ENCODE measurements at places on chromosomes 3 and 15.

DNA sequence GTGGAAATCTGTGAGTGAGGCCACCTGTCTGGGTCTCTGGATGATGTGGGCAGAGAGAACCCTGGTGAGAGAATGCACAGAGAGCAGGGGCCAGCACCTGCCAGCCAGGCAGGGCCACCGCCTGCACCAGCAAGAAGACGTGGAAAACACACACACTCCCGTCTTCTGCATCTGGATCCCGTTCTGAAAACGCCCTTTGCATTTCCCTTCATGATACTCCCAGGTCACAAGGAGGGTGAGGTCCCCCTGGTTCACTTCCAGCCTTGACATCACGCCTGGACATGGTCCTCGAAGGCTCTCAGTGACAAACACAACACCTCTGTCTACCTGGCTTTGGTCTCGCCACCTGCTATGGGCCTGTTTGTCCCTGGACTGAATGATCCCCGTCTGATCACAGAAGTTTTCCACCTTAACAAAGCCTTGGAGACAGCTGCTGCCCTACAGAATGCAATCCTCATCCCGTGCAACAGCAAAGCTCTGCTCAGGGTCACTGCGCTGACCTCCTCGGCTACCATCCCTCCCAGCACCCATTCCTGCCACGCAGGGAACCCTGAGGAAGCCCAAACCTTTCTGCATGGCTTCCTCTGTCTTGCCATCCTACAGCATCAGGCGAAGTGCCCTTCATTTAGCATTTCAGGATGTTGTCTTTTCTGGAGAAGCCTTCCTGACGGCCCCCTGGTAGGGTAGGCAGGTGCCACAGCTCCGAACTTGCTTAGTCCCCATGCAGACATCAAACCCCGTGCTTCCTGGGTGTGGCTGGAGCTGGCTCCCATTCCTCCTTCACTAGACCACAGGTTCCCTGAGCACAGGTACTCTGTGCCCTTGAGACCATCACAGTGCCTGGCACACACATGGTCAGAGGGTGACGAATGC lies 122.5 kb downstream of the ATP10A start:
- no peak for DNase-seq

DNA sequence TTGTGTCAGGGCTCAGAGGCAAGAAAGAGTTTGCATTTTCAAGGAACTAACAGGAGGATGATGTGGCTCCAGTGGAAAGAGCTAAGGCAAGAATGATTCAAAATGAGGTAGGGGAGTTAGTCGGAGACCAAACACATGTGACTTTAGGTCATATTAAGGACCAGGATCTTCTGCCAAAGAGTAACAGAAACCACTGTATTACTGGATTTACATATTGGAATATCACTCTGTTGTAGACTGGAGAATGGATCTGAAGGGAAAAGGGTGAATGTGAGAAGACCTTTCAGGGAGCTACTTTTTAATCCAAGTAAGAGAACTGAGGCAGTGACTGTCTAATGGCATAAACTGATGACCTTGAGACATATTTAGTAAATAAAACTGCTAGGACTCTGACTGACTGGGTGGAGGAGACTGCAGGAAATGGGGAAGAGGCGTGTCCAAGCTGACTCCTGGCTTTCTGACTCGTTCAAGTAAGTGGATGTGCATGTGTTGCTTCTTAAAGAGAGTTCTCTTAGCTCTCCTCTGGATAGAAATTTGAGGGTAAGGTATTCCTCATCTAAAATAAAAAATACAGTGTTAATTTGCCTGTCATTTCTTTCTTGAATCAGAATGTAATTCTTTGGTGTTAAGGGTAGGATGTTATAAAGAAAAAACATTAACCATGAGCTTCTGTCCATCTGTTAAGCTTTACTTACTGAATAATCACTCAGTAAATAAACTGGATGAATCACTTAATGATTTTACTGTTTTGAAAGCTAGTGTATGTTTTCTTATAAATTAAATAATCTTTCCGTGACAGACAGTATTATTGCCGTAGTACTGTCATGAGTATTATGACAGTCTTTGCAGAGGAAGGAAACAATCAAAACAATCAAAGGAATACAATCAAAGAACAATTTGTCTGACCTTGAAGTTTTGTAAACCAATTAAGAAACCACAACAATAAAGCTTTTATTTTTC lies 58.3 kb upstream of the CFAP20DC start:
- no peak for DNase-seq

DNA sequence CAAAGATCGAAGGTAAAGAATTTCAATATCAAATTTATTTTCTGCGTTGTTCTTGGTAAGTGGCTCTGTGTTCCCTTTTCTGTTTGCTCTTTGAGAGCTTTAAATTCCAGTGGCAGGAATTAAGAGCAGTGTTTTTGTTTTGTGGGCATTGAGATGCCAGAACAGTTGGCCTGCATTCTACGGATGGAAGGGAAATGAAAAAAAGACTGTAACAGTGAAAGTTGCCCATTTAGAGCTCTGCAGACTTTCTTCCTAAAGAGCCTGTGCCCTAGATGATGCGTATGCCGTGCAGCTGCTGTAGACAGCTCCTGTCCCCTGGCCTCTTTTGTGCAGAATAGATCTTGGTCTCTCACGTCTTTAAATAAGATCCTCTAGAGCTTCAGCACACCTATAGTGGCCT lies 58.8 kb downstream of the KAT2B start:
- DNase-seq, result no peak

- no peak for DNase-seq
These were observed 48.8 kb downstream of the WWTR1 start for GRCh38 chr3:149608987-149609386.

DNA sequence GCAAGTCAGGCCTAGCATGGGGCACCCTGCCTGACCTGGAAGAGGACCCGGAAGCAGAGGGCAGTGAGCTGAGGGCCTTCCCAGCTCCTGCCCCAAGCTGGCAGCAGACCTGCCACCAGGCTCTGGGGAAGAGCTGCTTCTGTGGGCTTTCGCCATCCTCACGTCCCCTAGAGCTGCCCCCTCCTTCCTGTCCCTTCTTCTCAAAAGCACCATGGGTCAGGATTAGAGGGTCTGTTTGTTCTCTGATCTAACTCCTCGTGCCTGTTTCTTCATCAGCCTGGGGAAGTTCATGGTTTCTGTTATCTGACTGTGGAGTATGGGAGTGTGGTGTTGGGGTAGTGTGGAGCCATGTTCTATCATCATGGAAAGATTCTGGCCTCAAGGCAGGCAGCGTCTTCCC lies 58.4 kb upstream of the POLG start:
- no peak for DNase-seq

DNA sequence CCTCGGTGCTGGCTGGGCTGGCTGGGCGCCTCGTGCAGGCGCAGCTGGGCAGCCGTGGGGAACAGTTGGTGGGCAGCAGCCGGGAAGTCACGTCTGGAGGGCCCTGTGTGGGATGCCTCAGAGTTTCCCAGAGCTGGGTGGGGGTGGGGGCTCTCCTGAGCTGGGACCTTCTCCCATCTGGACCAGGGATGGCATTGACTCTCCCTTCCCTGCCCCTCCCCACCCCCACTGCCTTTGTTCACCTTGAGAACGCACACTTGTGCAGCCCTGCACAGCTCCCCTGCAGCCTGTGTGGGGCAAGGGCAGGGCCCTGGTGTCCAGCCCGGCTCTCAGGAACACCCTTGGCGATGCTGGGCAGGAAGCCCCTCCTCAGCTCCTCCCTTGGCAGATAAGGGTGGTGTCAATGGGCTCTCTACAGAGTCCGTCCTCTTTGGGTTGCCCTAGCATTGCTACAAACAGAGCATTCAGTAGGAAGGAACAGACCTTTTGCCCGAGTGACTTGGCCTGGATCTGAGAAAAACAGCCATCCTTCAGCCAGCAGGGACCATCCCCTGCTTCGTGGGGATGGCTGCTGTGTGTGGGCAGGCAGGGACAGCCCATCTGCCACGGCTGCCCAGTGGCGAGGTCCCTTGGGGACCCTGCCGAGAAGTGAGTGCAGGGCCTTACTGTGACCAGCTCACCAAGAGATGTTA lies 25.5 kb upstream of the KLF13 start:
- DNase-seq, result no peak

- no peak for DNase-seq
These were observed 57.9 kb downstream of the RGMA start for GRCh38 chr15:93031103-93031464.

GRCh38 chr3:171783086-171783485 lies 27.2 kb downstream of the PLD1 start:
- DNase-seq, result no peak

- no peak for DNase-seq
These were observed 723 bp upstream of the DRD3 start for GRCh38 chr3:114179575-114179974.

GRCh38 chr3:18208856-18209255 lies 216.3 kb downstream of the SATB1 start:
- DNase-seq, result no peak

- DNase-seq, result no peak
These were observed 9.6 kb downstream of the PYDC2 start for GRCh38 chr3:191470545-191470944.

DNA sequence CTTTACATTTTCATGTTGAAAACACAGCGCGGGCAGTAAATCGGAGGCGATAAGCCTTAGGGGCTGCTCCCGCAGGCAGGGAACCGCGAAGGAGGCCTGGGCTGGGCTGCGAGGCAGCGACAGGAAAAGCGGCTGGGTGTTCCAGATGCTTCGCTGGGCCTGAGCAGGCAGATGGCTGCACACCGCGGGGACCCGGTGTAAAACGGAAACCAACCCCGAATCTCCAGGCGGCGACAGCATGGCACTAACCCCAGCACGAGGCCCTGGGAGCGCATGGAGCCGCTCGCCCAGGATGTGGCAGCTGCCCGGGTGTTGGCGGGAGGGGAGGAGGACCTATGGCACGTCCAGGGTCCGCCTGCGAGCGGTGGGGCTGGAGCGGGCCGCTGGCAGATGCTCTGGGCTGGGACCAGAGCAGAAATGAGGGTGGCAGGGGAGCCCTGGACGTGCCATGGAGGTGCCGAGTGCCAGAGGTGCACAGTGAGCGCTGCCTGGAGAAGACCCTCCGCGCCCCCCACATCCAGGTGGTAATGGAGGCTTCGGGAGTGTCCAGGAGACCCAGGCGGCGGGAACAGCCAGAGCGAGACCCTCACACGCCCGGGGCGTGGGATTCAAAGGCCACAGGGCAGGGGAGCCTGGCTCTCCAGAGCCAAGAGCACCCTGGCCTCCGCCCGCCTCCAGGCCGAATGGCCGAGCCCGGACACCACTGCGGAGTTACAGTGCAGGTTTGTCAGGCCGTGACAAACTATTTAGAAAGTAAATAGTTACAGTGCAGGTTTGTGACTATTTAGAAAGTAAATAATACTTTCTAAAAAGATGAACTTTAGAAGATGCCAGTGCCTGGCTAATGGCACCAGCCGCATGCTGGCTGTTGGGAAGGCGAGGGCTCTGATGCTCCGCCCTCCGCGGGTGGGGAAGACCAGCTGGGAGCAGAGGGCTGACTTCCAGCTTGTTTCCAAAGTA lies 293.6 kb downstream of the OCA2 start:
- no peak for DNase-seq

- DNase-seq, result no peak
These were observed 32.7 kb downstream of the SRGAP3 start for GRCh38 chr3:9216736-9217135.

GRCh38 chr15:85414495-85414894 lies 34.1 kb downstream of the AKAP13 start:
- no peak for DNase-seq

DNA sequence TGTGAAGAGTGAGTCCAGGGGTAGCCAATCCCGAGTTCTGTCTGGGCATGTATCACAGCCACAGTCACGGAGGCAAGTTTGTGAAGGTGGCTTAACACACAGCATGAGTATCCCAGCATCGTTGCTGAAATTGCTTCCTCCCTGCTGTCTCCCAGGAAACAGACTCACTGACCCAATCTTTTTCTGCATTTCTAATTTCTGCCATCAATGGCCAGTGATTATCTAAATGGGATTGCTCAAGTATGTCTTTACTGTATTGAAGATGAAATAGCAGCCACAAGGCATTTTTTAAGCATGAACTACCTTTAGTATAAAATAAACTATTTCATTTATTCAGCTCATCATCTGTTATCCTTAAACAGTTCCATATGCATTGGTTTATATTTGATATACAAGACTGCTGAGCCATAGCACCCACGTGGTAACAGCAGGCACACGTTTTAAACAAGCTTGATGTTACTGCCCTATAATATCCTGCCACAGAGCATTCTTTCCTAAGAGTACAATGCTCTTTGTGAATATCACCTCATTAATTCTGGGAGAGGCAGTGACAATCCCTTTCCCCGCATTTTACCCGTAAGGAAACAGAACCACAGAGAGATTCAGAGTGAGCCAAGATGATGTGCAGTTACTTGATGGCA lies 276.6 kb upstream of the THBS1 start:
- DNase-seq, result no peak
